ENCODE measurements at places on chromosomes 2 and 18. TPM values are rescaled to one million over a fixed set of nuclear protein-coding genes. Genes with fewer than 3 reads are reported as not detected.

ZNF892 gene
- 4.4 TPM for total RNA-seq

COPS7B gene
- 43.8 TPM for total RNA-seq

IL36G gene
- not detected for total RNA-seq

GKN2 gene
- not detected for total RNA-seq

DNA sequence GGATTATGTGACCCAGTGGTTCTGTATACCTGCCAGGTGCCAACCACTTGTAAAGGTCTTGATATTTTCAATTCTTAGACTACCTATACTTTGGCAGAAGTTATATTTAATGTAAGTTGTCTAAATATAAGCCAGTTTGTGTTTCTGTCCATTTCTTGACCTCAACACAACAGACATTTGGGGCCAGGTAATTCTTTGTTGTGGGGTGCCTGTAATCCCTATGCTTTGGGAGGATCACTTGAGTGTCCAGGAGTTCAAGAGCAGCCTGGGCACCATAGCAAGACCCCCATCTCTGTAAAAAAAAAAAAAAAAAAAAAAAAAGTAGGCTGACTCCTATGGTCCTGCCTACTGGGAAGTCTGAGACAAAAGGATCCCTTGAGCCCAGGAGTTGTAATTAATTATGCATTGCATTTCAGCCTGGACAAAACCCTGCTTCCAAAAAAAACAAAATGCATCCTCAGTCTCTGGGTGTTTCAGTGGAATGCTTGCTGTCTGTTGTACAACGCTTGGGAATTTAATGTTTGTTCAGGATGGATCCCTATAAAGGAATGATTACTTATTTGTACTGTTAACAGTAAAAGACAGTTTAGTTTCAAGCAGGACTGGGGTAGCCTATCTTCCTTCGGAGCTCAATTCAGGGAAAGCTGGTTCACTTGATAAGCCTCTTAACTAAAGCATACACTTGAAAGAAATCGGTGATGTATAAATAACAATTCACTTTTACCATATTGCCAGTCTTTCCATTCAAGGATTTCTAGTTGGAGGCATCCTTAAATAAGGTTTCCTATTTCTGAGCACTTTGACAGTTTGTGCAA lies 3.4 kb downstream of the RPS27A start:
- peaks cover 24% of the 10 kb centered on the region for H3K4me1 ChIP-seq
- no peaks in the 10 kb centered on the region for H3K27me3 ChIP-seq
- H3K4me3 ChIP-seq = no peak overlapping the region
- no peak for DNase-seq

DNA sequence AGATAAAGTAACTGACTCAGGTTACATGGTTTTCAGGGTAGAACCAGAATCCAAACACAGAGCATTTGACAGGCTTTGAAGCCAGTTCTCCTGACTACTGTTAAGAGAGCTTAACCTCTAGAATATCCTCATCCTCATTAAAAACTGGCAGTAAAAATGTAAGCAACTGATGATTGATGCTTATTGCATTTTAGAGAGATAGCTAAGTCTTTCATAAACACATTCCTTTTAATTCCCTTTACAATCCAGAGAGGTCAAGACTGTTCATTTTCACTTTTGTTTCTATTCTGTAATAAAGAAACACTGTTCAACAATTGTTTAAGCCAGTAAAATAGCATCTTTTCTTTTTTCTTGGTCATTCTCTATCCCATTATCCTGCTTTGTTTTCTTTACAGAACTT lies 53.9 kb upstream of the RAB27B start:
- H3K27me3 ChIP-seq = peaks cover 19% of the 10 kb centered on the region
- no peaks in the 10 kb centered on the region for H3K36me3 ChIP-seq
- H3K4me1 ChIP-seq = peaks cover 2% of the 10 kb centered on the region
- no peak for DNase-seq
- no peak overlapping the region for H3K4me3 ChIP-seq

GCC2 gene
- total RNA-seq = 92.2 TPM

DNA sequence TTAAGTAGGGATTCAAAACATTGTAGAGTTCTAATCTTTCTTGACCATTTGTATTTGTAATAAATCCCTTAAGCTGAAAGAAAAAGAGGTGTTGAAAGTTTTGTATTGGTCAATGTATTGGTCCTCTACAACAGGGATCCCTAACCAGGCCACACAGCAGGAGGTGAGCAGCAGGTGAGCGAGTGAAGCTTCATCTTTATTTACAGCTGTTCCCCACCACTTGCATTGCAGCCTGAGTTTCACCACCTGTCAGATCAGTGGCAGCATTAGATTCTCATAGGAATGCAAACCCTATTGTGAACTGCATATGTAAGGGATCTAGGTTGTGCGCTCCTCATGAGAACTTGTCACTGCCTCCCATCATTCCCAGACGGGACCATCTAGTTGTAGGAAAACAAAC lies 715.7 kb upstream of the NXPH2 start:
- H3K4me3 ChIP-seq = no peak overlapping the region
- H3K4me1 ChIP-seq = no peaks in the 10 kb centered on the region
- H3K27ac ChIP-seq = no peak overlapping the region
- DNase-seq = no peak

SLC4A5 gene
- total RNA-seq = 6.6 TPM

- H3K27ac ChIP-seq = no peak overlapping the region
- DNase-seq = no peak
- H3K27me3 ChIP-seq = peaks cover 36% of the 10 kb centered on the region
- H3K4me1 ChIP-seq = peaks cover 7% of the 10 kb centered on the region
Measured at GRCh38 chr2:64455545-64455944, 1.6 kb downstream of the LGALSL start.

DNA sequence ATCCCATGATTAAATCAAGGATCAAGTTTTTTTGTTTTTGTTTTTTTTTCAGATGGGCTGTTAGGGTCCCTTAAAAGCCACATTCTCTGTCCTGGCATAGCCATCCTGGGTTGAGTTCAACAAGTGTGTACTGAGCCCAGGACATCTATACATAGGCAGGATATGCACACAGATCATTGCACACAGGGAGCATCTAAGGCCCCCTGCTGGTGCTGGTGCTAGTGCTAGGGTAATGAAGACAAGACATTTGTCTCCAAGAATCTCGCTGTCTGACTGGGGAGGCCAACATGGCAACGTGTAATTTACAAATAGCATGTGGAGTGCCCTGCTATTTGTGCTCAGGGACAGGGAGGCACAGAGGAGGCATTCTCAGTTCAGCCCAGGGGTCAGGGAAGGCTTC lies 124.5 kb downstream of the VAPA start:
- H3K27me3 ChIP-seq = peaks cover 15% of the 10 kb centered on the region
- H3K36me3 ChIP-seq = peaks cover 1% of the 10 kb centered on the region
- no peak overlapping the region for H3K4me3 ChIP-seq
- DNase-seq = no peak
- no peaks in the 10 kb centered on the region for H3K4me1 ChIP-seq

NPPC gene
- total RNA-seq = 0.40 TPM

DNA sequence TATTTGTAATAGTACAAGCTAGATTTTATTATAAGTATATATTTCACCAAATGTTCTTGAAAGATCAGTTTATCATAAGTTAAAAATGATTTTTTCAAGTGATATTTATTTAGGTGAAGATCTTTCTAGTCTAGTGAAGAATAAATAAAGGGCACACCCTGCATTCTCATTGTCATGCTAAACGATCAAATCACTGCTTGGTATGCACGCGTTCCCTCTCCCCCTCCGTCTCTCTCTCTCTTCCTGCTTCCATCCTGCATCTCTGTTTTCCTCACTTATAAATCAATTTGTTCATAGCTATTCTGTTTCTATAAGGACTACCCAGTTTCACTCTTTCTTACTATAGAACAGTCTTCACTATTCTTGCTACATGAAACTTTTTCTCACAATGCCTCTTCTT lies 1067.4 kb downstream of the LRP1B start:
- H3K4me3 ChIP-seq = no peak overlapping the region
- no peak overlapping the region for H3K27ac ChIP-seq
- no peaks in the 10 kb centered on the region for H3K27me3 ChIP-seq

- no peak overlapping the region for H3K4me3 ChIP-seq
- no peak overlapping the region for H3K27ac ChIP-seq
- no peaks in the 10 kb centered on the region for H3K27me3 ChIP-seq
- no peaks in the 10 kb centered on the region for H3K36me3 ChIP-seq
- no peak for DNase-seq
- H3K4me1 ChIP-seq = peaks cover 4% of the 10 kb centered on the region
Measured at GRCh38 chr2:165055082-165055851, 99.9 kb upstream of the SLC38A11 start.

DIPK1C gene
- not detected for total RNA-seq

DNA sequence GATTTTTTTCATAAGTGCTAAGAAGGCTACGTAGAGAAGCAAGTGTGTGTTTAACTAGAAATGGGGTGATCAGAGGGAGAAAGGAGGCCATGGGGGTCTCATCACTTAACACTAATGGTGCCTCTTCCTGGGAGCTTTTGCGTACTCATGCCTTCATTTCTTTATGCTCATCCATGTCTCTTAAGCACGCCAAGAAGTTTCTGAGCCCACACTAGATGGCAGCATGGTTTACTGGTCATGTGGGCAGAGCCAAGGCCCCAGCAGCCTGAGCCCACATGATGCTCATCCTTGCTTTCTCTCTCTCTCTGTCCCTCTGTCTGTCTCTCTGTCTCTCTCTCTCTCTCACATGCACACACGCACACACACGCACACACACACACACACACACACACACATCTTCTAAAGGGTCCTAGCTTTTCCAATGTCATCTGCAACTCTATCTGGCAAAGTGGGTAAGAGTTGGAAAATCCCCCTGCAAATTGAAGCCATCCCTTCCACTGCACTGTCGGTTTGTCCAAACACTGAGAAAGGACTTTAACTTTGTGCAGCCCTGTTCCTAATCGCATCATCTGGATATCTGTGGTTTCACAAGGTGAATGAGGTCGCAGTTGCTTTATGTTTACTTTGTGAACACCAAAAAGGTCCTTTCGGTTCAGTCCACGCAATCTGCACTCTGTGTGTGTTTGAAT lies 137.1 kb upstream of the CCDC68 start:
- no peak overlapping the region for H3K4me3 ChIP-seq
- H3K36me3 ChIP-seq = no peaks in the 10 kb centered on the region
- H3K27ac ChIP-seq = no peak overlapping the region
- H3K27me3 ChIP-seq = no peaks in the 10 kb centered on the region

GRCh38 chr2:24158131-24158530 lies 16.7 kb upstream of the FAM228A start:
- H3K27ac ChIP-seq = no peak overlapping the region
- no peaks in the 10 kb centered on the region for H3K27me3 ChIP-seq
- H3K4me3 ChIP-seq = no peak overlapping the region
- no peaks in the 10 kb centered on the region for H3K36me3 ChIP-seq
- DNase-seq = no peak

GRCh38 chr2:229205704-229206103 lies 65.4 kb downstream of the PID1 start:
- no peak overlapping the region for H3K27ac ChIP-seq
- no peak overlapping the region for H3K4me3 ChIP-seq
- H3K4me1 ChIP-seq = peaks cover 2% of the 10 kb centered on the region
- no peaks in the 10 kb centered on the region for H3K36me3 ChIP-seq

- DNase-seq = no peak
- H3K4me3 ChIP-seq = no peak overlapping the region
- no peaks in the 10 kb centered on the region for H3K4me1 ChIP-seq
- no peaks in the 10 kb centered on the region for H3K27me3 ChIP-seq
- no peak overlapping the region for H3K27ac ChIP-seq
- no peaks in the 10 kb centered on the region for H3K36me3 ChIP-seq
Measured at GRCh38 chr2:53087874-53088461, 679.6 kb upstream of the CHAC2 start.

ME2 gene
- 76.3 TPM for total RNA-seq

APCDD1 gene
- total RNA-seq = not detected

GRCh38 chr2:77602771-77603170 lies 80.6 kb upstream of the LRRTM4 start:
- H3K4me3 ChIP-seq = no peak overlapping the region
- H3K27me3 ChIP-seq = no peaks in the 10 kb centered on the region
- DNase-seq = no peak
- no peaks in the 10 kb centered on the region for H3K4me1 ChIP-seq

GRCh38 chr2:189305291-189305943 lies 125.9 kb upstream of the COL5A2 start:
- no peak overlapping the region for H3K4me3 ChIP-seq
- H3K4me1 ChIP-seq = peaks cover 39% of the 10 kb centered on the region
- no peak for DNase-seq

GRCh38 chr2:164896634-164897355 lies 55.2 kb upstream of the COBLL1 start:
- no peak overlapping the region for H3K4me3 ChIP-seq
- DNase-seq = no peak
- H3K27me3 ChIP-seq = peaks cover 9% of the 10 kb centered on the region
- no peaks in the 10 kb centered on the region for H3K36me3 ChIP-seq
- H3K4me1 ChIP-seq = peaks cover 5% of the 10 kb centered on the region

DNA sequence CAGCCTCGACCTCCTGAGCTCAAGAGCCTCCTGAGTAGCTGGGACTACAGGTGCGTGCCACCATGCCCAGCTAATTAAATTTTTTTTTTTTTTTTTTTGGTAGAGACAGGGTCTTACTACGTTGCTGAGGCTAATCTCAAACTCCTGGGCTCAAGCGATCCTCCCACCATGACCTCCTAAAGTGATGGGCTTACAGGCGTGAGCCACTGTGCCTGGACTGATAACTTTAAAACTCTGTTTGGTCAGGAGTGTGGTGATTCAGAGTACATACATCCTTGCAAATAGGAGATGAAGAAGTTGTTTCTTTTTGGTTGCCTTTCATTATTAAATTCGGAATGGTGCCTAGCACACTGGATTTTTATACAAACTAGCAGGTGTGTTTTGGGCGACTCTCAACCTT lies 73.0 kb downstream of the LTBP1 start:
- peaks cover 9% of the 10 kb centered on the region for H3K27me3 ChIP-seq
- H3K4me1 ChIP-seq = no peaks in the 10 kb centered on the region
- no peak overlapping the region for H3K4me3 ChIP-seq
- no peaks in the 10 kb centered on the region for H3K36me3 ChIP-seq
- DNase-seq = no peak

DNA sequence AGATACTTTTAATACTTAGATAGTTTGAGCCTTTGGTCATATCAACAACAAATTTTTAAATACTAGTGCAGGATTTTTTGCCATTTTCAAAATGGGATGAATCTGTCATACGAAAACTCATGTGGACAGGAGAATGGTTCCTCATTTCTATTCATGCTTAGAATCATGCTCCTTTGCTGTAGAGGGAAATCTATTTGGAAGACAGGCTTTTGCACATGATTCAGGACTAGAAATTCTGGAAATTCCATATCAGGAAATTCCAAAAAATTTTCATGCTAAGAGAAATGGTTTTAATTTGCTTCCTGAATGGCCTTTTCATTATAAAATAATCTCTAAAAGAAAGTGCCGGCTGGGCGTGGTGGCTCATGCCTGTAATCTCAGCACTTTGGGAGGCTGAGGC lies 39.3 kb downstream of the MOGAT1 start:
- H3K4me3 ChIP-seq = no peak overlapping the region
- H3K27me3 ChIP-seq = peaks cover 43% of the 10 kb centered on the region
- peaks cover 18% of the 10 kb centered on the region for H3K4me1 ChIP-seq
- H3K27ac ChIP-seq = no peak overlapping the region
- no peaks in the 10 kb centered on the region for H3K36me3 ChIP-seq
- DNase-seq = no peak

- H3K27ac ChIP-seq = no peak overlapping the region
- peaks cover 8% of the 10 kb centered on the region for H3K4me1 ChIP-seq
- no peaks in the 10 kb centered on the region for H3K27me3 ChIP-seq
- DNase-seq = no peak
- no peak overlapping the region for H3K4me3 ChIP-seq
- H3K36me3 ChIP-seq = peaks cover 11% of the 10 kb centered on the region
Measured at GRCh38 chr18:36181441-36181840, 5.9 kb upstream of the MOCOS start.

- DNase-seq = no peak
- H3K4me3 ChIP-seq = no peak overlapping the region
- H3K27me3 ChIP-seq = no peaks in the 10 kb centered on the region
- peaks cover 43% of the 10 kb centered on the region for H3K4me1 ChIP-seq
Measured at GRCh38 chr2:96599941-96600340, 38.2 kb downstream of the KANSL3 start.
